Stimulated activated CD4-positive, alpha-beta T cell treated with anti-CD3 and anti-CD28 coated beads, Interleukin-15, amount 100 ng/mL, for 48 hours (primary cell): ENCODE measurements at places on chromosomes 2 and 18.

DNA sequence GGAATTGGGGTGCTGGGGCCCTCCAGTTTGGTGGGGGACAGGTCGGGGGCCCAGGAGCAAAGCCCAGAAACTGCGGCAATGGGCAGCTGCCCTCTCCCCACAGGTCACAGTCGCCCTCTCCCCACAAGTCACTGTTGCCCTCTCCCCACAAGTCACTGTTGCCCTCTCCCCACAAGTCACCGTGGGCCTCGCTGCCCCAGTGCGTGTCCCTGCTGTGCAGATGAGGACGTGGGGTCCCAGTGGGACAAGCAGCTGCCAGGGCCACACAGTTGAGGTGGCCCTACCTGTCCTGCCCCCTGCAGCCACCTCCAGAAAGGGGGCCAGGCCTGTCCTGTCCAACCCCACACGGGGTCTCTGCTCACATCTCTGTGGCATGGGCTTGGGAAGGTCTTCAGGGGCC is 13.0 kb upstream of the AGXT start:
- no peak for DNase-seq

DNA sequence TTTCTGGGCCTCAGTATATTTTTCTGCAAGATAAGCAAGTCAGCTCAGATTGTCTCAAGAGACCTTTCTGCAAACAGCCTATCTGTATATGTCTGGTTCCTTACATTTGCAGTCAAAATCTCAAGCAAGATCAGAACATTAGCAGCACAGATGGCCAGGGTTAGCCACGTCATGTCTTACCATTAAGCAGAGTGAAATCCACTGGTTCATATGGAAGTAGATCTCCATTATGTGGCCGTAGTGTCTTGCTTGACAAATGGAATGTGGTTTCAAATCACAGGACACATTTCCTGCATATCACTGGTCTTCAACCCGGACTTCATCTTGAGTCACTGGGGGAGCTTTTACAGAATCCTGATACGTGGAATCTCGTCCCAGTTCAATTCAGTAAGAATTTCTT is 500.2 kb downstream of the FBXO15 start:
- no peak for DNase-seq

DNA sequence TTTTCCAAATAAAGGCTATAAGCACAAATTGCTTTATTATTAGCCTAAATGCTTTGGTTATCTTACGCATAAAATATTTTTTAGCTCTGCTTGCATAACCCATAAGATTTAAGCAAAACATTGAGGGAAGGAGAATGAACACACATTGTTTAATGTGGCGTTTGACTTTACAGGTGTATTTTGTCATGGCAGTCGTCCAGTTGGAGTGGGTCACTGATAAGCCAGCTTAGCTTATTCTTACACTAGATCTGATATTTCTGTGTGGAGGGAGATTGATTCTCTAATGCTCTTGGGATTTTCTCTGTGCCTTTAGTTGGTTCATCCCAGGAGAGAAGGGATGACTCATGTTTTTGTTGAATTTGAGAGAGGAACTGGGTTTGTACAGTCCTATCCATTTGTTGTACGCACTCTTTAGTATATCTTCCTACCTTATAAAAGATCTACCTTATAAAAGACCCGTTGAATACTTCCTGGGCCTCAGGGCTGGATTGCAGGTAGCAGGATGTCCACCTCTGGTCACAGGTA is 47.5 kb upstream of the ACYP2 start:
- no peak for DNase-seq

DNA sequence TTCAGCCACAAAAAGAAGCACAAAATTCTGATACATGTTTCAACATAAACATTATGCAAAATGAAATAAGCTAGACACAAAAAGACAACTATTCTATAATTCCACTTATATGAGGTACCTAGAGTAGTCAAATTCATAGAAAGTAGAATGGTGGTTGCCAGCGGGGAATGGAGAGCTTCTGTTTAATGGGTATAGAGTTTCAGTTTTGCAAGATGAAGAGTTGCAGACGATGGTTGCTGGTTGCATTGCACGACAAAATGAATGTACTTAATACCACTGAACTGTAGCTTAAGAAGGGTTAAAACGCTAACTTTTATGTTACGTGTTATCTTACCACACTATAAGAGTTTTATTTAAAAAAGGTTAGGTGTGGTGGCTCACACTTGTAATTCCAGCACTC is 13.5 kb downstream of the YWHAQ start:
- DNase-seq: no peak

GRCh38 chr18:37322492-37323035 is 243.0 kb downstream of the CELF4 start:
- no peak for DNase-seq

GRCh38 chr2:25174192-25174861 is 5.9 kb upstream of the POMC start:
- no peak for DNase-seq

GRCh38 chr18:4455113-4455811 is at the start of gene DLGAP1:
DLGAP1 (minus strand) TSS chr18:4455307.
- DNase-seq: no peak

- no peak for DNase-seq
These were observed 180.6 kb upstream of the HDAC4 start for GRCh38 chr2:239581352-239581901.

- DNase-seq: no peak
These were observed 26.2 kb downstream of the CREG2 start for GRCh38 chr2:101361121-101361520.

- DNase-seq: no peak
These were observed 8.9 kb downstream of the ADAM23 start for GRCh38 chr2:206452242-206452641.

GRCh38 chr2:234588054-234588430 is 91.2 kb upstream of the ARL4C start:
- DNase-seq: no peak

- no peak for DNase-seq
These were observed 130.6 kb downstream of the SPOPL start for GRCh38 chr2:138632066-138632620.
